ENCODE measurements at places on chromosomes 5 and 9.

GRCh38 chr9:27888661-27889295 is 315.5 kb upstream of the C9orf72 start:
- no peak for DNase-seq

GRCh38 chr9:116599342-116599884 is 87.7 kb upstream of the TRIM32 start:
- DNase-seq = no peak

DNA sequence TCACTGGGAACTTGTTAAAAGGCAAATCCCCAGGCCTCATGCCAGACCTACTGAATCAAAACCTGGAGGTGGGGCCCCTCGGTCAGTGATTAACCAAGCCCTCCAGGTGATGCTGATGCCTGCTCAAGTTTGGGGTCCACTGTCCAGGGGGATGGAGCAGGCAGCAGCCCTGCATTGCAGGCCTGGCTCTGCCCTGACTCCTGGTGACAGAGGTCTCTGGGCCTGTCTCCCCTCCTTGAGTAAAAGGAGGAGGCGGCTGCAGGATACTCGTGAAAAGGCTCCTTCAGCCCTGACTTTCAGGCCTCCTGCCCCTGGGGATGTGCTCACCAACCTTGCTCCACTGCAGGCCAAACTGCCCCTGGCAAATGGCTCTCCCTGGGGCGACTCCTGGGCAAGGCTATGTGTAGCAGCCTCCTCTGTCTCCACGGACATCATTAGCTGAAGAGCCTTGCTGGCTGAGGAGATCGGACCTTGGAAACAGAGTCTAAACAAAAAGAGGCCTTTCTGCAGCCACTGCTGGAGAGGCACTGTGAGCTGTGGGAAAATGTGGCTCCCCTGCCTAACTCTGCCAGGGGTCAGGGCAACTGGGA is 134.8 kb upstream of the ALDH1B1 start:
- no peak for DNase-seq

DNA sequence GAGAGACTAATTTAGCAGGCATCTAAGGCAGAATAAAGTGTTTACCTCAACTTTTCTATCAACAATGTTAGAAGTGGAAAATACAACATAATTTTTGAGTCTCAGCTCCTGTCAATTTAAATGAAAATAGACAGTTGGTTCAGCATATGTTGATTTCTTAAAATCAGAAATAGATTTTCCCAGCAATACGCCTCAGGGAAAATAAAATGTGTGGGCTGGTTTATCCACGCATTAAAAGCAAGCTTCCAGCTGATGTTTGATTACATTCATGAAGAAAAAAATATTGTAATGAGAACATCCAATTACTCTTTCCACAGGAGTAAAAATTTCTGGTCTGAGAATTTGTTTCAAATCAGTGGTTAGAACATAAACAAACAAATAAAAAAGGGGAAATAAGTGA is 166.3 kb downstream of the PDE4D start:
- DNase-seq = no peak

GRCh38 chr5:139512786-139513390 is 30.3 kb upstream of the STING1 start:
- DNase-seq = no peak

DNA sequence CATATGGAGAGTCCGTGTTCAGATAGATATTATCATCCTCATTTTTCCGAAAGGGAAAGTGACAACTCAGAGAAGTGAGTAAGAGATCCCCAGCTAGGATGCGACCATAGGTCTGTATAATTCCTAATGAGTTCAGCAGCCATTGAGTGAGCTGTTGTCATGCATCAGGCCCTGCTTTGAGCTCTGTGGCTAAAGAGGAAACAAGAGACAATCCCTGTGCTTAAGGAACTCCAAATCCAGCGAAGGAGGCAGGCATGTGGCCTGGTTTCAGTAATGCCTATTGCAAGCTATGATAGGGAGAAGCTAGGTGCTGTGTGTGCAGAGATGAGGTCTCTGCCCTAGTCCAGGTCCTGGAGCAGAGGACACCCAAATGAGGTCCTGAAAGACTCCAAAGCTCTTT is 192.8 kb downstream of the ACTL7B start:
- no peak for DNase-seq

DNA sequence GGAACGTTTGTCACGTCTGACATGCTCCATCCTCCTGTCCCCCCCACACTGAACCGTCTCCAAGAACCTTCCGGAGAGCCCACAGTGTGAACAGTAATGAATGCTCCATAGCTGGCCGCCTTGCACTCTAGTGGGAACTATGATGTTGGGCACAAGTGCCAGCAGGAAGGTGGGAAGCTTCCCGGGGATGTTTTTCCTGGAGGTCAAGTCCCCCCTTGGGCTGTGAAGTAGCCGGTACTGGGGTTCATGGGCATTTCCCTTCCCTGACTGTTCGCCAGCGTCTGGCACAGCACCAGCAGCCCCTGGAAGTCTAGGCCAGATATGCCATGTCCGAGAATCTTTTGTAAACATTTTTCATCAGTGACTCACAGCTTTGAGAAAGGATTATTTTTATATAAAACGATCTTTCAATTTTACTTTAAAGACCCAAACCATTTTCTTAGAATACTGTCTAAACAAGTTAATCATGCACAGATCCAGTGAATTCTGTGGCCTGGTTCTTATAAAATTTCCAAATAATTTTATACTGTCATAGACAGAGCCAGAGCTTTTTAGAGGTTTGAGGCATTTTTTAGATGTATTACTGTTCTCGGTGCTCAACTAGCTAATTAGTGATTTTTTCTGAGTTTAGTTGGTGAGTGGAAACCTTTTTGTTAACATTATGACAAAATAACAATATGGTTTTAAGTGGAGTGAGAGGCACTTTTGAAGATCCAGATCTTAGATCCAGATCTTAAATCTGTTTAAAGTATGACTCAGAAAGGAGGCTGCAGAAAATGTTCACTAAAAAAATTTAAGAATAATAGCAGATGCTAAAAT is 11.6 kb downstream of the ABL1 start:
- no peak for DNase-seq

DNA sequence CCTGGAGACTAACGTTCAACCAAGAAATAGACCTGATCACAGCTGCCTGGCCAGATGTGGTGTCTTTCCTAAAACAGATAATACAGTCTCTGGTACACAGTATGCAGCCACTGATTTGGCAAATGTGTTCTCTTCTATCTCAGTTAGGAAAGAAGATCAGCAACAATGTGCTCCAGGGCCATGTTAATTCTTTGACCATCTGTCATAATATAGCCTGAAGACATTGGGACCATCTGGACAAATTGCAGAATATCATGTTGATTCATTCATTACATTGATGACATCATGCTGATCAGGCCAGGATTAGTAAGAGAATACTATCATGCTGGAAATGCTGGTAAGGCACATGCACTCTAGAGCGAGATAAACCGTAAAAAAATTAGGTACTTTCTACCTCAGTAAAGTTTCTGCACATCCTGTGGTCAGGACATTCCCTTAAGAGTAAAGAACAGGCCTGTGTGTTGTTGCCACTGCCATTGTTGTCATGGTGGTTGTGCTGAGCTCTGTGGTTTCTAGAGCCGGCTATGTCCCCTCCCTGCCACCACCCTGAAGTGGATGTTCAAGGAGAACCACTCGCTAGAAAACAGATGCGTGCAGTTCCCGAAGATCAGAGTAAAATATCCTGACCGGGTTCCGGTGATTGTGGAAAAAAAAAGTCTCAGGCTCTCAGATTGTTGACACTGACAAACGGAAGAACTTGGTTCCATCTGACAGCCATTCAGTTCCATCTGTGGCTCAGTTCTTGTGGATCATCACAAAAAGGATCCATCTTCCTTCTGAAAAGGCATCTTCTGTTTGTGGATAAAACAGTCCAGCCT is 6.4 kb upstream of the JMY start:
- DNase-seq = no peak
